Body of pancreas (tissue), 4 donors: ENCODE measurements at places on chromosomes 11 and 22. TPM values are rescaled to one million over a fixed set of nuclear protein-coding genes. Genes with fewer than 3 reads are reported as not detected.

GRCh38 chr11:62879235-62879978, 1.3 kb upstream of the SLC3A2 start:
- peak; percentile 48 for DNase-seq

- DNase-seq: peak; percentile 69
These were observed 2.6 kb downstream of the AP1B1 start for GRCh38 chr22:29385748-29386147.

GRCh38 chr22:49237703-49238102, 590.0 kb downstream of the BRD1 start:
- DNase-seq: no peak

DNA sequence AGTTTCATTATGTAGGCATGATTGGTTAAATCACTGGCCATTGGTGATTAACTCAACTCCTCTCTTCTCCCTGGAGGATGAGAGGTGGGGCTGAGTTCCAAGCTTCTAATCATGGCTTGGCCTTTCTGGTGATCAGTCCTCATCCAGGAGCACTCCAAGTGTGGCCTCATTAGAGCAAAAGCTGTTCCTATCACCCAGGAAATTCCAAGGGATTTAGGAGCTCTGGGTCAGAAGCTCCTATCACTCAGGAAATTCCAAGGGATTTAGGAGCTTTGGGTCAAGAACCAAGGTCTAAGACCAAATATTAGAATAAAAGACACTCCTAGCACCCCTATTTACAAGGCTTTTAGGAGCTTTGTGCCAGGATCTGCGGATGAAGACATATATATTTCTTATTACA, 168.0 kb upstream of the BDNF start:
- DNase-seq: no peak

GRCh38 chr11:66715346-66716085, 13.5 kb downstream of the SPTBN2 start:
- no peak for DNase-seq

DNA sequence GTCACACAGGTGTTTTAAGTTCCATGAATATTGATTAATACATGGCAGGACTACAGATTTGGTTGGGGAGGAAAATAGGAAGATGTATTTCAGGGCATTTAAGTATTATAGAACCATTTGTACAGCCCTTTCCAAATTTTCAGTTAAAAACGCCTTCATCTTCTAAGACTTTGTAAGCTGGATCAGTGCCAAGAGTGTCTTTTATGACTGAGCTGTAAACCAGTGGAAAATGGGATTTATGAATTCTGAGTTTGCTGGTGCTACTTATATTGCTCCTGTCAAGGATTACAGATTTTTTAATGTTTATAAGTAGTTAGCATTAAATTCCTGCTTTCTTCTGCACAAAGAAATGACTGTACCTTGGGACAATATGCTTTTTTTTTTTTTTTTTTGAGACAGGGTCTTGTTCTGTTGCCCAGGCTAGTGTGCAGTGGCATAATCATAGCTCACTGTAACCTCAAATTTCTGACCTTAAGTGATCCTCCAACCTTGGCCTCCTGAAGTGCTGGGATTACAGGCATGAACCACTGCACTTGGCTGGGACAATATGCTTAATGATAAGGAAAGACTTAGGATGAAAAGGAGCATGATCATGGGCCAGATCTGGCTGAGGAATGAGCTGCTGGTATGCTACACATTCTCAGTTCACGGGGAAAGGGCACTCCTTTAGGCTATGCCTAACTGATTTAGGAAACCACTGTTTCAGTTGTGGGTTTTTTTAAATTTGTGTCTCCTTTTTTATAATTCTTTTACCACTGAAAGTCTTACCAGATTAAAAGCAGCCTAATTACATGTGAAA, 113.6 kb upstream of the MTNR1B start:
- DNase-seq: no peak

DNA sequence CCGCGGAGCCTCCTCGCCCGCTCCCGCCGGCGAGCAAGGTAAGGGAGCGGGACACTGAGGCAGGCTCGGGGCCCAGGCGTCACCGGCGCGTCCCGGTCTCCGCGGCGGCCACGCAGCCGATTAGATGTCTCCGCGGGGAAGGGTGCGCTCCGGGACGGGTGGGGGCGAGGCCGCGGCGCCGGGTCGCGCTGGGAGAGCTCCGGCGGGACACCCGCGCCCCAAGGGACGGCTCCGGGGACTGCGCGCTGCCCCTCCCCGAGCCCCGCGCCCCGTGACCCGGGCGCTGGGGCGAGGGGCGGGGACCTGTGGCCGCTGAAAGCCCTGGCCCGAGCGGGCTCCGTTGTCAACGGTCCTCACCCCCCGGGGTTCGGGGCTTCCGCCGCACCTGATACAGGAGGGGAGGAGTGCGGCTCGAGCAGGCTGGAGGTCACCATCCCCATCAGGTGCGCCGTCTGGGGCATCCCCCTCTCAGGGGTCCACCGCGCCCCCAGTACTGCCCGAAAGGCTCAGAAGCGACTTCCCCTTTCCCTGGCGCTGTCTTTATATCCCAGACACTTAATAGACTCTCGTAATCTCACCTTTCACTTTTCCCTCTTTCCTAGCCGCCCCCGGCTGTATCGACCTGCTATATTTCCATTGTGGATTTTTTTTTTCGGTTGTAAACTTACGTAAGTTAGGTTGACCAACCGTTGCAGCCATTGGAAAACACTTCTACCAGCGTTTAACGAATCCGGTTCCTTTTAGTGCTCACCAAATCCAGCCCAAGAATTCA, 573 bp downstream of the PPFIA1 start:
- peak; percentile 51 for DNase-seq

- DNase-seq: peak; percentile 46
These were observed 693 bp upstream of the LINC01488 start for GRCh38 chr11:69480547-69481392.

LGR4 gene
- total RNA-seq: 145 TPM

ZBTB3 gene
- total RNA-seq: 3.9 TPM
